NCI-H1930 (cell line): ENCODE measurements at places on chromosomes 6 and 20.

DNA sequence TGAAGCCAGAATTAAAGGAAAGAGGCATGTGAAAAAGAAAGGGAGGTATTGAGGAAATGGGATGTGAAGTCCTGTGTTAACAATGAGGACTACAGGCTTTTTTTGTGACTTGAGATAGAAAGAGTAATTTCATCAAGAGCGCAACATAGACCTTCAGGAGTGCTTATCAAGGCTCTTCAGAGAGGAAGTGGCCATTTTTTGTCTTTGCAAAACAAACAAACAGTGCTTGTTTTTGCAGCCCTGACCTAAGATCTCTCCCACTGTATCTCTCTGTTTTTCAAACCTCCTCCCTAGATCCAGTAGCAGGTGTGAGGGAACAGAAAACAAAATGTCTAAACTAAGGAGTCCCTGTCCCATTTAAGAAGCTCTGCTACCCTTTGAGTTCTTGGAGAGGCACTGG, 710.3 kb upstream of the MARCKS start:
- DNase-seq: no peak

DNA sequence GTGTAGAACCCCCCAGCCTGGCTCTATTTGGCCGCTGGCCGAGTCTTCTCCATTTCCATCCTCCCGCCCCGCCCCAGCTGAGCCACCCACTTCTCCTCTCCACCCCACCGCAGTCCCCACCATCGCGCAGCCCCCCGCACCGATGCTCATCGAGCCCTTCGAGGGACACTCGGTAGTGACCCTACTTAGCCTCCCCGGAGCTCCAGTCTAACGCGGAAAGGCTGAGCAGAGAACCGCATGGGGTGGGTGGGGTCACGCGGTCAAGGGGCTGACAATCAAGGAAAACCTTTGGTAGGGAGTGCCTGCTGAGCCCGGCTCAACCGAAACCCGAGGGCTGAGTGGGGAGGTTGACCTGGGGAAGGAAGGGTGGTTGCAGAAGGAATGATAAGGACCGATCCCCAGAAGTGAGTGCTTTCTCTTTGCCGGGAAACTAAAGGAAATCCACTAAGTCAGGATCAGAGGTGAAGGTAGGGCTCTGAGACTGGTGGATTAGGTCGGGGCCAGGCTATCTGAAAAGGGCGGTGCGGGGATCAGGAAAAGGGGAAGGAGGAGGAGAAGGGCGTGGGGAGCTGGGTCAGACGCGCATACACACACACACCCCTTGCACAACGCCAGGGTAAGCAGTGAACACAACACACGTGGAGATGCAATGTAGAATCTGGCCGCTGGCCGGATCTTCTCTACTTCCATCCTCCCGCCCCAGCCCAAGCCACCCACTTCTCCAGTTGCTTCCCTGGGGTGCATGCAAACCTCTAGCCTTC, 49.8 kb downstream of the CPXM1 start:
- DNase-seq: no peak

DNA sequence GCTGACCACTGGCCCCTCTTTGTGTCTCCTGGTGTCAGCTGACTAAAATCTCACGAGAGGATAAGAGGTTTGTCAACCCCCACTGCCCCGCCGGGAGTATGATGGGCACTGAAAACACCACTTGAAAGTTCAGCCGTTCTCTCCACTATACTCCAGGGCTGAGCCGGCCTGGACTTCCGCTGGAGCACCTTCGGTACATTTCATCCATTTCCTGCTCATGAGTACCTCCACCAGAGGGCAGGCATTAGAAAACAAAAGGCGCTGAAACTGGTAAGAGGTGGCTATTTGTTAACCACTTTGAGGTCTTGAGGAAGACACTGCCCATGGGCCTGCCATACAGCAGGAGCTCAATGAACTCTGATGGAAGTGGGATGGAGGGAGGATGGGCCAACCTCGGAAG, 17.9 kb upstream of the ANKRD60 start:
- DNase-seq: no peak

- peak; percentile 54 for DNase-seq
Observed at GRCh38 chr6:33585403-33586107, 5.5 kb upstream of the BAK1 start.

DNA sequence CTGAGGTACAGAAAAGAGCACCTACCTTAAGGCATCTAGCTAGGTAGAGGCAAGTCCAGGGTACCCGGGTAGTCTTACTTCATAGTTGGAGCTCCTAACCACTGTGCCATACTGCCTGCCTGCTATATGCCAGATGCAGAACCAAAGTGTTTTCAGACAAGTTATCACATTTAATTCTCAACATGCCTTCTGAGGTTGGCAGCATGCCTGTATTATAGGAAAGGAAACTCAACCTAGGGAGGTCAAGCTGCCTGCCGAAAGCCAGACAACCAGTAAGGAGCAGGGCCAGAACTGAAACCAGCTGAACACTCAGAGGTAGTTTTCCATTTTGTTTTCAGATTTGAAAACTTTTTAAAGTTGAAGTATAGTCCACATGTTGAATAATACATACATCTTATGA, 5.4 kb downstream of the CTNNBL1 start:
- DNase-seq: no peak

DNA sequence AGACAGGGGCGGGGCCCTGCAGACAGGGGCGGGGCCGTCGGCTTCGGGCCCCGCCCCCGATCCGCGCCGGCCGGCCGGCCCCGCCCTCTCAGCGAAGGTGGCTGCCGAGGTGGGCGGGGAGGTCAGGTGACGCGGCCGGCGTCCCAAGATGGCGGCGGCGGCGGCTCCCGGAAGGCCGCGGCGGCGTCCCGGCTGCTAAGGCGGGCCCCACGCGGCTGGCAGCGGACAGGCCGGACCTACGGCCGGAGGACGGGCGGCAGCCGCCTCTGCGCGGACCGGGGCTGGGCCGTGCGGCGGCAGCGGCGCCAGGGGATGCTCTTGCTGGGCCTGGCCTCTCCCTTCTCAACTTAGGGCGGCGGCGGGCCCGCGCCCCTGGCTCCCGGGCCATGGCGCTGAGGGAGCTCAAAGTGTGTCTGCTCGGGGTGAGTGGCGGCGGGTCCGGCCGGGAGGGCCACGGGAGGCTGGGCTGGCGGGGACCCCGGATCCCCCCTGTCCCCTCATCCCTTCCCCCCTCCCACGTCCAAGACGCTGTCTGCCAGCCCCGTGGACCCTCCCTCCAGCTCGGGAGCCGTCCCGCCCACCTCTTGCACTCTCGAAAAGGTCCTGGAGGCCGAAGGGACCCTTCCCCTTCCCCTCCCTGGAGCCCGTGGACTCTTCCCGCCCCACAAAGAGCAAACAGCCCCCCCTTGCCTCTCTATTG, at the start of gene RAB22A:
Gene RAB22A, plus strand, starts transcription at position 125 of the 700 bp plus-strand sequence. Its CDS starts 262 bp downstream, at position 387.
- peak; percentile 45 for DNase-seq

DNA sequence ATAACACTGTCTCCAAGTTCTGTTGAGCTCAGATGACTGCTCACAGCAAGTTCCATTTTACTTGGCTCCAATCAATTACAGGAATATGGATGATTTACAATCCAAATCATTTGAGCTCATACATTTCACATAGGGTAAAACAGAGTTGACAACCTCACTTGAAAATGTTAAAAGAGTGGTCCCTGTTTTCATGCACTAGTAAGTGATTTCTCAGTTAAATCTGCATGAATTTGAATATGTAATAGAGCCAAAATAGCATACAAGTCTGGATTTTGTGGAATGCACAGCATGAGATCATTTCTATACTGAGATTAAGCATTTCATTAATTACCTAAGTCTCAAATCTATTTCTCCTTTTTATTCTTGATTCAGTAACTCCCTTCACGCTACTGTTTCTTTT, 217.6 kb downstream of the SIM1 start:
- no peak for DNase-seq

- no peak for DNase-seq
Observed at GRCh38 chr6:90303039-90303438, 6.4 kb upstream of the BACH2 start.
